ENCODE measurements at places on chromosomes 5 and 9. TPM values are rescaled to one million over a fixed set of nuclear protein-coding genes. Genes with fewer than 3 reads are reported as not detected.
A peak's percentile ranks its signal among the peaks of the same experiment; 100 is the strongest.

PCDHGA9 gene
- 4.1 TPM for total RNA-seq

- peak; percentile 10 for DNase-seq
These were observed 50.1 kb upstream of the POU5F2 start for GRCh38 chr5:93791518-93791972.

GRCh38 chr9:7613931-7614330, 185.6 kb downstream of the DMAC1 start:
- no peak for DNase-seq

DNA sequence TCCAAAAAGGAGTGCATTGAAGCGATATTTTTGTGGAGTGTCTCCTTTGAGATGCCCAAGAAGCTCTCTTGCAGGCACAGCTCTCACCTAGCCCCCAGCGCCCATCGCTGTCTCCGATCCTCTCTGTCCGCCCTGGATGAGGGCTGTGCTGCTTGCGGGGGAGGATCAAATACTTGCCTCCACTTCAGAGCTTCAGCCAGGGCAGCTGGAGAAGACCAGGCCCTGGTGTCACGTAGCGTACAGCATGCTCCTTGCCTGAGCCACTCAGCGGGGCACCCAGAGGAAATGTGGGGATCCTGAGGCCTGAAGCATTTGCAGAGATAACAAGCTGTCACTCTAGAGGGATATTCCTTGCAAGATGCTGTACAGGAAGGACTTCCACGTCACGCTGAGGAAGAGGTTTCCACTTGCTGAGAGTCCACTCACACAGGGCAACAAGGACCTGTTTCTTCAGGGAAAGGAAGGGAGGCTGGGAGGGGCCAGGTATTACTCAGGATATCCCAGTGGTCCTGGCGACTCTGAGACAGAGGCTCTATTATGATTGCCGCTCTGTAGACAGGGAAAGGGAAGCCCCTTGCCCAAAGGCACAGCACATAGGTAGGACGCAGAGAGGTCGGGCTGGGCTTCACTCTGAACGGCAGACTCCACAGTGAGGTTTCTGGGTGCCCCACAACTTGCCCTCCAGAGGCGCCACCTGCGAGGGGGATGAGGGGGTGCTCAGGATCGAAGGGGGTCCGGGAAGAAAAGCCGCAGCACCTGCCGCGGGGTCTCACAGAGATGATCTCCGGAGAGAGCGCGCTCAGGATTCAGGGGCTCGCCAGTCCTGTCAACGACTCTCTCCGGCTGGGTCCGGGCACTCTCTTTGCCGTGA, 64.0 kb downstream of the CRB2 start:
- DNase-seq, result no peak

DNA sequence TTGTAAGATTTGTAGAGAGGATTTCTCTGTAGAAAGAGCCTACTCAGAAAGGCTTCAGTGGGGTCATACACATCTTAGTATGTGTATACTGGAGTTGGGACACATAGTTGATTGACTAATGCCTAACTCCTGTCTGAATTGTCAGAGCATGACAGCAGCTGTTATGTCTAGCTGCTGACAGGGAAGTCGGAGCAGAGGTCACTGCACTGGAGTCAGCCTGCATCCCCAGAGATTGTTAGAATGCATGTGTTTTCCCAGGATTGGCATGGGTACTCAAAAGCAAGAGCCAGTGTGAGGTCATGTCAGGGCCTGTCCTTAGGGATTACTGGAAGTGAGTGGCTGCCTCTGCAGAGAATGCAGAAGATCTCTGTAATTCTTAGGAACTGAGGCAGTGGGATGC, 82.7 kb downstream of the ITGA1 start:
- no peak for DNase-seq

F2RL2 gene
- total RNA-seq, result 18.6 TPM

Measured in fibroblast of the aortic adventitia (primary cell).